Stimulated activated CD4-positive, alpha-beta T cell treated with anti-CD3 and anti-CD28 coated beads, Interleukin-15, amount 100 ng/mL, for 1 hour (primary cell): ENCODE measurements at places on chromosomes 1 and 21.

- DNase-seq = no peak
Measured at GRCh38 chr1:5953386-5953785, 38.8 kb downstream of the NPHP4 start.

DNA sequence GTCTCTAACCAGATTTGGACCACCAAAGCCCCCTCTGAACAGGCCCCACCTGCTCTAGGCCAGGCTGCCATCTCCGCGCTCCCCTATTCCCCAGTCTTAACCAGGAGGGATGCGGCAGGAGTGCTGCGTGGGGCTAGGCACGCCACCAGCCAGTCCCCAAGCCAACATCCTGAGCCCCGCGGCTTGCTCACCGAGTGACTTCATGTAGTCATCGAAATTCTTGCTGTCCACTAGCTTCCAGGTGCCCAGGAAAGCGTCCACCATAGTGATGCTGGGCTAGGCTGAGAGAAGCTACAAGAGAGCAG is 173 bp downstream of the FABP3 start:
- DNase-seq = no peak

- DNase-seq = no peak
Measured at GRCh38 chr1:244876228-244876910, 12.0 kb upstream of the HNRNPU start.

DNA sequence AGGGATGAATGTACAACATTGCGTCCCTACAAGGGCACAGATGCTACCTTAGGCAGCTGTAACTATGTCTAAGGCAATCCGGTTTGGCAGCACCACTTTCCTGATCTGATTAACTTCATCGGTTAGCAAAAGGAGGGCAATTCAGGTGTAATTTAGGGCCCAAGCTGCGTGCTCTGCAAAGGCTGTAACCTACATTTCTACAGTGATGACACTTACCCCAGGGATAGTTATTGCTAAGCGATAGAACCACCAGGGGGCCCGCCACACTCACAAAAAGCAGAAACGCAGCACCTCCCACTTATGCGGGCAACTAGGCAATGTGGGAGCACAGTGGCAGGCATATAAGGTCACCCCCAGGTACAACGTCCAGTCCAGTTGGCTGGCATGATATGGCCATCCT is 113.5 kb downstream of the GDAP2 start:
- DNase-seq = no peak

- no peak for DNase-seq
Measured at GRCh38 chr1:115170961-115171392, 81.7 kb upstream of the TSPAN2 start.

DNA sequence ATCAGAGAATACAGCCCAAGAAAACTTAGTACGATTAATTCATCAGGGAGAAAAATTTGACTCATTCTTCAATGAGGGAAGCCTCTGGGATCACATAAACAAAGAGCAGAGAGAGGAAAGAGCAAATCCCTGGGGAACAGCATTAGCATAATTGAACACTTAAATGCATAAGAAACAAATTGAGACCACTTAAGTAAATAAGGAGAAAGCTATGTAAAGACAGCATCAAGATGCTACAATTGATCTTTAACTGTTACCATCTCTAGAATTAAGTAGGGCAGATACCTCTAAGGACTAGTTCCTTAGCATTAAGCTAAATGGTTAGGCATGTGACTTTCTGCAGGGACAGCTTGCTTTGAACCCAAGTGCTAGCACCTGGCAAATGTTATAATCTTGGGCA is 265.1 kb upstream of the NEGR1 start:
- DNase-seq = no peak

DNA sequence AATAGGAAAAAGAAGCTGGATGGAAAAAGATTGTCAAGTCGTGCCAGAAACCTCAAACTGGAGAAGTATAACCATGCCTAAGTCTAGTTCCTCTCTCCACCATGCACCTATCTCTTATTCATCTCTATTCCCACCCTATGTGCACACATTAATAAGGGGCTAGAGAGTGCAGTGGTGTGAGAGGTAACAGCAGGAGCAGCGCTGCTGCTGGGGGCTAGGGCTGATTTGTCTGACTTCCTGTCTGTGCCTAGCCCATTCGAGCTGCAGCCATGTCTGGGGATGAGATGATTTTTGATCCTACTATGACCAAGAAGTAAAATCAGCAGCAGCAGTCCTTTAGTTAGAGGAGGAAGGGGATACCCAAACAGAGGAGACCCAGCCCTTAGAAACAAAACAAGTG is 43.0 kb downstream of the TRIM33 start:
- no peak for DNase-seq

GRCh38 chr1:97144527-97144926 is 422.9 kb downstream of the PTBP2 start:
- no peak for DNase-seq

DNA sequence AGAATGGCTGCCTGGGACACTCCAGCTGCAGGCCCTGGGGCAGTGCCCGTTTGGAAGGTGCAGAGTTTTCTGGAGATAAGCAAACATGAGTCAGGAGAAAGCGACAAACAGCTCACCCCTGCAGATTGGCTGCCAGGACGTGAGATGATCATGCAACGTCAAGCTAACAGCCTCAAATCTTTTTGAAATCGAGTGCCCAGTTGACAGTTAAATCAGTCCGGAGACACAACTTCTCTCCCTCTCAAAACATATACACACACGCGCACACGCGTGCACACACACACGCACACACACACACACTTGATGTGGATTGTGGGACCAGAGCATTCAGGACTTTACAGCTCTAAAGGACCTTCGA is 49.4 kb downstream of the TENT5C start:
- no peak for DNase-seq

DNA sequence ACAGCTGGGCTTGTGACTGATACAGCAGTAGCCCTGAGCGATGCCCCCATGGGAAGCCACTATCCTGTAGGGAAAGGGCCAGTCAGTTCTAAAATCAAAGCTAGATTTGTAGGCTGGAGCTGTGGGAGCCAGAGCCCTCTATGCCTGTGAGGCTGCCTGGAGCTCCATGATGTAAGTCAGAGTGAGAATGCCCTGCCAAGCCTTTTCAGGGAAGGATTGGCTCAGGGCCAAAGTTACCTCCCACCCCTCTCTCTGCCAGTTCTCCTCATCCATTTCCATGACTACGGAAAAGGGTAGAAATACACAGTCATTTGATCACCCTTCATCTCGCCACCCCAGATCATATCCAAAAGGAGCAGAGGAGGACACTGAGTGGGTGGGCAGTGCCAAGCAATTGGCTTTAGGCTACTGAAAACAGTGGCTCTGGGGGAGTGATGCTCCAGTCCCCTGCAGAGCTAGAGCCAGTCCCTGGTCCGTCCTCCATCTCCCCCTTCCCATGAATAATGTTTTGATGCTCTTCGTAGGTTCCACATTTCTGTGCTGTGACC is 59.5 kb upstream of the KCNA3 start:
- no peak for DNase-seq

- no peak for DNase-seq
Measured at GRCh38 chr1:246497331-246497915, 9.7 kb downstream of the SMYD3 start.

DNA sequence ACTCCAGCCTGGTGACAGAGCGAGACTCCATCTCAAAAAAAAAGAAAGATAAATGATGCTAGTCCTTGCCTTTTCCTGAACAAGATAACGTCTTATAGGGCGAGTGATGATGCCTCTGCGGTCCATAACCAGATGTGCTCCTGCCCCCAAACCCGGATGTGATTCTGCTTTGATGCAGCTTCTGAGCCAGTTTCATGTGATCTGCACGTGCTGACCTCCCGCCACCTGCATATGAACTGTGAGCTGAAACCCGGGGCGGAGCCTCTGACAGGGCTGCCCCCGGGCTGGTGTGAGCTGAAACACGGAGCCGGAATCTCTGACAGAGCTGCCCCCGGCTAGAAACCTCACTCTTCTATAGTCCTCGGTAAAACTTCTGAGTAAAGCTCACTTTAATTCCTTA is 1.3 kb downstream of the KRTAP12-4 start:
- no peak for DNase-seq

DNA sequence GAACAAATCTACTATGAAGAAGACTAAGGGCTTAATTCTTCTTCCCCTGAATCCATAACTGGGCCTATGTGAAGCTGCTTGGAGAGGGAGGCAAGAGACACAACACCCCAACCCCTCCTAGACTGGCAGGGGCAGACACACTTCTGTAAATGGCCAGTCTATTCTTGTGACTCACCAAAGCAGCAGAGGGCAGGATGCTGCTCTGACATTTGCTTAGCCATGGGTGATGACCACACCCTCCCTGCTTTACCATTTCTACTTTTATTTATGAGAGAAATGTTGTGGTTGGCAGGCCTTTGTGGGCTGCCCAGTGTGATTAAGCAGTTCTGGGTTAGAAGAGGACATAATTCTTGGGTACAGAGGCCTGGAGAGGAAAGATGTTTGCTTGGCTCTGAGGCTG is 189.8 kb upstream of the DPYD start:
- DNase-seq = no peak

- DNase-seq = no peak
Measured at GRCh38 chr21:33587792-33588484, 546 bp downstream of the DONSON start.

DNA sequence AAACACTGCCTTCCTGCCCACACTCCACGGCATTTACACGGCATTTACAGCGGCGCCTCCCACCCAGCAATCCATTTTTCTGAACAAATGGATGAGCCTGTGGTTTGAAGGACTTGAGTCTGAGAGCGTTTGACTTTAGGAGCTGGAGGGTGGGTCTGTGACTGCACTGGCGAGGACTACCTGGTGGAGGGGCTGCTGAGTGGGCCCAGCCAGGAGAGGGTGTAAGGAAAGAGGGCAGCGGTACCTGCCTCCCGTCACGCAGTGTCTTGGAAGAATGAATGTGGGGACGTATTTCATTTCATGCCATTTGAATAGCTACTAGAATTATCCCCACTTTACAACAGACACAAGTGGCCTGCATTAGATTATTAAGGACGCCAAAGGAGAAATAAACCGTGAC is 62.9 kb downstream of the B3GALT5 start:
- no peak for DNase-seq

- DNase-seq = no peak
Measured at GRCh38 chr1:98493469-98493868, 168.1 kb upstream of the SNX7 start.

GRCh38 chr1:191695865-191696264 is 462.4 kb upstream of the RGS18 start:
- DNase-seq = no peak

- no peak for DNase-seq
Measured at GRCh38 chr1:227938911-227939790, 8.6 kb downstream of the WNT9A start.

DNA sequence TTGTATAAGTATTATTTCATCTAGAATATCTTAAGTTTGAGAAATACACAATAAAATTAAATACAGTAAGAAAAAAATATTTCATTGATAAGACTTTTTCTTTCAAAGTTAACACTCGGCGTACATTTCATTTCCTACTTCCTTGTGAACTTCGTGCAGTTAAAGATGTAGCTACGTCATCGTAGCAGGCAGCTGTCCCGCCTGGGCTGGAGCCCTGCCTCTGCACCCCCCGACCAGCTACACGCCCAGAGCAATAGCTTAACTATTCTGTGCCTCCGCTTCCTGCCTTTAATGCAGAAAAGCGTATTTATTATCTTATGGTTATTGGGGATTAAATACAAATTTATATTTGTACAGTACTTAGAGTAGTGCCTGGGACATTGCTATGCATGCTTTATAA is 53.5 kb downstream of the CLSTN1 start:
- DNase-seq = no peak

DNA sequence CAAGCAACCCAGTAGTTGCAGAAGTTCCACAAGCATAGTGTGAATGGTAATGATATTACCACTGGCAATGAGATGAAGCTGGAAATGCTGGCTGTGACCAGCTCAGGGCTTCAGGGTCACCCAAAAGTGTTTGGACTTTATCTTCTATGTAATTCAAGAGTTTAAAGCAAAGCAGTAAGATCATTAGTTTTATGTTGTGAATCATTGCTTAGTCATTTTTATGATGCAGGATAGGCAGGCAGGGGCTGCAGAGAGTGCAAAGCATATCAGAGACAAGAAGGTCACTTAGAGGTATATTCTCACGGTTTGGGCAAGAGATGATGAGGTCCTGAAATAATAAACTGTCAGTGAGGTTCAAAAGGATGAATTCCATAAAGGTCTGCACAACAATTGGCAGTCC is 147.4 kb downstream of the OLFM3 start:
- DNase-seq = no peak

DNA sequence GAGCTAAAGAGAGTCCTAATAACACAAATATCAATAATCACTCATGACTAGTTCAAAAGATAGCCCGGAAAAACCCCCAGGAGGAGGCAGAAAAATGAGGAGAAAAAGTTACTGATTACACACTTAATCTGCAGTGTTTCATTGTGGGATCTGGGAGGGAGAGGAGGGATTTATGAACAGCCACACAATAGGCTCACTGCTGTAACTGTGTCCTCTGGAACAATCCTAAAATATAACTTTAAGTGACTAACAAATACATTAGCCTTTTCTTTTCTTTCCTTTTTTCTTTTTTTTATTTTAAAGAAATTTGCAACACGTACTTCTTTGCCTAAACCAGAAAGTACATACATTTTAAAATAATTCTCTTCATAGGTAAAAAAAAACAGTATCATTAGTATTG is 106.3 kb upstream of the LBR start:
- no peak for DNase-seq

- peak; percentile 55 for DNase-seq
Measured at GRCh38 chr1:44031252-44032169, at the start of gene SLC6A9. Gene SLC6A9, minus strand, starts transcription at chr1:44031462. Its CDS starts 7,185 bp downstream, at chr1:44024277.

DNA sequence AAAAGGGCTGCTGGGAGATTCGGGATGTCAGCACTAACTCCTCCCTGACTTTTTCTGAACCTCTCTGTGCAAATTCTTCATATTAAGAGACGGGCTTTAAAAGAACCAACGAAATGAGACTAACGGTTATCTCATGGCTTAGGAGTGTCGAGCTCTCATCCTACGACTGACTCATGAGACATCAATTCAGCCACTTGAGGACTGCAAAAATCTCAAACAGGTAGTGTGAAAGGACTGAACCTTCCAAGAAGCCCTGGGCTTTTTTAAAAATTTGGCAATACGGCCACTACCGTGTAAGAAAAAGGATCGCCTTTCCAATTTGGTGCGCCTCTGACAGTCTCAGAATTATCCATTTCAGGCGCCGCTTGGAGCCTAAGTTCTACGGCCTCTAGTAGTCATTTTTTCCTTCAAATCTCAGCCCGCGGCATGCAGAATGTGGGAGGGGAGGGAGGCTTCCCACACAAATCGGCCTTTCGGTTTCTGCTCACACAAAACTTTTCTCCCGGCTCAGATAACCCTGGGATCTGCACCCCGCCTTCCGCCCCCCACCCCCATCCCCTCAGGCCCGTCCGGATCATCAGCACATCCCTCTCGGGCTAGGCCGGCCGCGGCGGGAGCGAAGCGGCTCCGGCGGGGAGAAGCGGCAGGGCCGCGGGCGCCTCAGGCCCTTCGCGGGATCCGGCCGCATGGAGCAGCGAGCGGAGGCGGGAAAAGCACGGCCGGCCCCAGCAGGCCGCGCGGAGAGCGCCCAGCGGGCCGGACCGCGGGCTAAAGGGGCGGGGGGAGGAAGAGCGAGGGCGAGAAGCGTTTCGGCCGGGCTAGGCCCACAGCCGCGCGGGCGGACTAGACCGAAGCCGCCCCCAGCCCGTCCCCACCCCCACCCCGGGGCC is 618 bp downstream of the HNRNPR start:
- DNase-seq = peak; percentile 41

- DNase-seq = no peak
Measured at GRCh38 chr1:65850281-65850680, 57.6 kb downstream of the PDE4B start.
